ENCODE measurements at places on chromosomes 1 and 21. TPM values are rescaled to one million over a fixed set of nuclear protein-coding genes. Genes with fewer than 3 reads are reported as not detected.
A peak's percentile ranks its signal among the peaks of the same experiment; 100 is the strongest.

DNA sequence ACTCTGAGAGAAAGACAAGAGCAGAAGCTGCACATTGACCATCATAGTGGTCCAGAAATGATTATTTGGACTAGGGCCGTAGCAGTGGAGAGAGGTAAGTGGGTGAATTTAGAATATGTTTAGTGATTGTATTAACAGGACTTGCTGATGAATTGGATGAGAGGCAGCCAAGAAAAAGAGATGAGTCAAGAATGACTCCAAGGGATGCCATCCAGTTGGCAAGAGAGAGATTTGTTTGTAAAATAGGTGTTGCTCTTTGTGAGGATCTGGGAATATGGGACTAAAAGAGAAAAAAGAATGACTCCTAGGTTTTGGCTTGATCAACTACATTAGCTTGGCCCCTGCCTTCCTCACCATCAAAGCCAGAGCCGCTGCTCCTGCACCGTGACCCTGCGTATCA, 54.2 kb upstream of the ARTN start:
- no peak for DNase-seq
- H3K36me3 ChIP-seq = no peaks in the 10 kb centered on the region

- H3K4me1 ChIP-seq = peaks cover 4% of the 10 kb centered on the region
- DNase-seq = no peak
- no peaks in the 10 kb centered on the region for H3K36me3 ChIP-seq
Measured at GRCh38 chr1:238254935-238255334, 364.2 kb upstream of the ZP4 start.

DNA sequence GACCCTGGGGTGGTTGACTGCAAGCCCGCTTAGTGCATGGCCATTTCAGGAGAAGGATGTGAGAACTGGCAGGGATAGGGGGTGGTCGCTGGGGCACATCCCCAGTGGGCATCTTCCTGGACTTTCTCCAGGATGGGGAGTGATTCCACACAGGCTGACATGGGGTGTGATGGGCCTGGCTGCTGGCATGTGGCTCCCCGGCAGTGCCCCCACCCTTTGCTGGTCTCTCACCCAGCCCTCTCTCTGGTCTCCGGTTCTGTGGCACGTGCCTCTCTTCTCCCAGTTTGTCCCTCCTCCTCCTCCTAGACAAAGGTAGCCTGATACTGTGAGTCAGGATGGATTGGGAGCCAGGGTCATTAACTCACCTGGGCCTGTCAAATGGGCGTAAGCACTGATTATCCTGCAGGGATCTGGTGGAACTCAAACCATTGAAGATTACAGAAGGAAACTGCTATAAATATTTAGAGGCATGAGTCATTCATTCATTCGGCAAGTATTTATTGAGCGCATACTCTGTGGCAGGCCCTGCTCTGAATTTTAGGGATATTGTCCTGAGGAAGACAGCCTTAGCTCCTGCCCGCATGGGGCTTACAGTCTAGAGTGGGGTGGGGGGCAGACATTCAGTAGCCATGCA, 23.6 kb upstream of the EPS8L3 start:
- H3K27ac ChIP-seq = no peak overlapping the region
- no peaks in the 10 kb centered on the region for H3K36me3 ChIP-seq
- H3K4me1 ChIP-seq = peaks cover 6% of the 10 kb centered on the region
- no peak for DNase-seq
- no peaks in the 10 kb centered on the region for H3K27me3 ChIP-seq

DNA sequence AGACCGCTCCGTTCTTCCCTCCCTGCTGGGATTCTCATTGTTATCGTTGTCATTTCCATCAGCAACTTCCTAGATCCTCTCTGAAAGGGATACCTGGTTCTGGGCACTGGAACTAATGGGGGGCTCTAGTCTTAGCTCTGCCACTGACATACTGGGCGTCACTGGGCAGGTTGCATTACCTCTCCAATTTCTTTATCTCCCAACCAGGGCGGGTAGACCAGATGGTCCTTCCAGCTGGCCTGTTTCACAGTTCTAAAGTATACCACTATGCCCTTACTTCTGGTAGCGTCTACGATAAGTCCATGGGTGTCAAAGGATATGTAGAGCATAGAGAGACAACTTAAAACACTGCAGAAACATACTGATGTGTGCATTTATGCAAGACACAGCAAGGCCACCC, 1.4 kb downstream of the GPR37L1 start:
- no peaks in the 10 kb centered on the region for H3K27me3 ChIP-seq
- DNase-seq = no peak
- 0 out of 2 replicates have a peak, but pooled peaks cover 4% of the 10 kb centered on the region for H3K4me1 ChIP-seq
- H3K36me3 ChIP-seq = no peaks in the 10 kb centered on the region
- H3K27ac ChIP-seq = no peak overlapping the region

GRCh38 chr1:160136121-160136925, 15.1 kb upstream of the ATP1A4 start:
- H3K4me3 ChIP-seq = no peak overlapping the region
- 0 out of 2 replicates have a peak, but pooled peaks cover 1% of the 10 kb centered on the region for H3K4me1 ChIP-seq
- no peaks in the 10 kb centered on the region for H3K27me3 ChIP-seq
- DNase-seq = no peak
- peaks cover 69% of the 10 kb centered on the region for H3K36me3 ChIP-seq

The EPRS1 gene
- 128 TPM for total RNA-seq

- H3K4me1 ChIP-seq = no peaks in the 10 kb centered on the region
- H3K27me3 ChIP-seq = peaks cover 38% of the 10 kb centered on the region
- no peak overlapping the region for H3K27ac ChIP-seq
- DNase-seq = no peak
- H3K4me3 ChIP-seq = peak overlapping the region; percentile 75
- no peaks in the 10 kb centered on the region for H3K36me3 ChIP-seq
Measured at GRCh38 chr1:50967416-50968157, 2.5 kb upstream of the CDKN2C start.

GRCh38 chr1:197327776-197328364, 59.8 kb downstream of the CRB1 start:
- no peak overlapping the region for H3K27ac ChIP-seq
- H3K4me3 ChIP-seq = no peak overlapping the region
- H3K27me3 ChIP-seq = no peaks in the 10 kb centered on the region
- no peaks in the 10 kb centered on the region for H3K36me3 ChIP-seq

The FYB2 gene
- total RNA-seq = 0.33 TPM

DNA sequence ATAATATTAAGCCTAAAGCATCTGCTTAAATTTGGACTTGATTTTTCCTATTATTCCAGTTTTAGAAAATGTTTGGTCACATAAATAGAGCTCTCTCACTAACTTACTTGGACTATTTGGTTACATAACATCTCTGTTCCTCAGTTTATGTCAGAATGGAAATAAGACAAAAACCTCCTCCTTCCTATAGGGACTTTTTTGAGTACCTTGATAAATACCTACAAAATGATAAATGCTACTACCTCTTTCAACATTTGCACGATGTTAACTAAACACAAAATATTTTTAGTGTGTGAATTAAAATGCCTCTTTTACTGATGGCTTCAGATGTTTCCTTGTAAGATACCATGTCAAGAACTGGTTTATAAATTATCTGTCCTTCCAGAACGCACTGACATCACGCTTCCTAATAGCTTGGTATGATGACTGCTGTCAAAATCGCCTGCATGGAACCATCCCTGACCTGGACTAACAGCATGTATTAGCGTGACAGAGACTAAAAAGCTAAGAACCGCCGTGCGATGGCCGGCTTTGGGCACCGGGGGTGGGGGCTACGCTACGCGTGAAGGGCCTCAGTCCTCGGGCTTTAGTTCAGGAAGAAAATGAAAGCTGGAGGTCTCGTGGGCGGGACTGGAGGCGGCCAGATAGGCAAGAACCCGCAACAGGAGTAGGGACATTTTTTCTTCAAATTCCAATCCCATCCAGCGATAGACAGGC, 133.2 kb upstream of the BARHL2 start:
- H3K4me1 ChIP-seq = no peaks in the 10 kb centered on the region
- no peaks in the 10 kb centered on the region for H3K36me3 ChIP-seq
- peak; percentile 42 for DNase-seq
- peak overlapping the region; percentile 71 for H3K4me3 ChIP-seq
- no peak overlapping the region for H3K27ac ChIP-seq

GRCh38 chr1:74715236-74715502, 17.7 kb downstream of the CRYZ start:
- H3K27ac ChIP-seq = no peak overlapping the region
- no peaks in the 10 kb centered on the region for H3K36me3 ChIP-seq
- no peak overlapping the region for H3K4me3 ChIP-seq

DNA sequence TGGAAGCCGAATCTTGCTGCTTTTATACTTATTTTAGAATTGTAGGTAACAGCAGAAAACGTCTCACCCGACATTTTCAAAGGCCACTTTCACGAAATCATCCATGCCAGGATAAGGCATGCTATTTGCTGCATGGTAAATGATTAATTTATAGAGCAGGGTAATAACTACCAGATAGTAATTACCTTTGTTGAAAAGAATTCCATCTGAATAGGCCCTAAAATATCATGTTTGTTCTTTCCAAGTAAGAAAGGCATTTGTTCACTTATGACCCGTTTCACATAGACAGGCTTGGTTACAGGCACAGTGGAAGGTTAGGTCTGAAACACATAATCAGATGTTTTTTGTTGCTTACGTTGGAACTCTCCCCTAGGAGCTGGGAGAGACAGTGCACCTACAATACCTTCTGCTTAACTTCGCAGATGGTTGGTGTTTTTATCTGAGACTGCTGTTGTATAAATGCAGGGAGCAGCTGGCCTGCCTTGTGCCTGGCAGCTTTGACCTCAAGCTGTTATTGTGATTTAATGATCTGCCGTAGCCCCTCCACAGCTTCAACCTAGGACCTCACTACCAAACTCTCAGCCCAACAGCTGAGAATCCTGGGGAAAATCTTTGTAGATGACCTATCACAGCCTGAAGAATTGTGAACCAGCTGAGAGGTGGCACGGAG, 1.6 kb downstream of the SLC44A3 start:
- H3K4me3 ChIP-seq = no peak overlapping the region
- no peak overlapping the region for H3K27ac ChIP-seq
- no peaks in the 10 kb centered on the region for H3K27me3 ChIP-seq
- DNase-seq = no peak

The MROH9 gene
- not detected for total RNA-seq

DNA sequence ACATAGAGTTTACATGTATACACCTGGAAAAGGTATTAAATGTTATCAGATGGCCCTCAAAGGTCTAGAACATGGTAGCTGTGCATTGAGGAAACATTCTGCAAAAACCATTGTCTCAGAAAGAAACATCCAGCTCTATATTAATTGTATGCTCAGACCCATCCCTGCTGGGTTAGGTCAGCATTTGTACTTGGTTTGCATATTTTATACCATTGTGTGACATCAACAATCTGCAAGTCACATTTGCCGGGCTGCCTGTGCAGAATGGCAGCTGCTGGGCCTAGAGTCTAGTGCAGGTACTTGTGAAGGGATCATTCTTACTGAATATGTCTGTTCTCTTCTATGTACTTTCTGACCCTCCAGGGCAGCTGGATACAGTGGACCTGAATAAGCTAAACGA, 43.9 kb upstream of the LAMC2 start:
- no peaks in the 10 kb centered on the region for H3K27me3 ChIP-seq
- H3K4me3 ChIP-seq = no peak overlapping the region
- H3K27ac ChIP-seq = no peak overlapping the region
- DNase-seq = no peak

The NUDT17 gene
- 3.0 TPM for total RNA-seq

GRCh38 chr1:56824271-56824670, 5.1 kb upstream of the FYB2 start:
- no peaks in the 10 kb centered on the region for H3K36me3 ChIP-seq
- no peaks in the 10 kb centered on the region for H3K27me3 ChIP-seq
- no peak overlapping the region for H3K27ac ChIP-seq
- no peak overlapping the region for H3K4me3 ChIP-seq

The ABCA4 gene
- not detected for total RNA-seq

Data from H9 (cell line).